ENCODE measurements at places on chromosomes 12 and 14.

DNA sequence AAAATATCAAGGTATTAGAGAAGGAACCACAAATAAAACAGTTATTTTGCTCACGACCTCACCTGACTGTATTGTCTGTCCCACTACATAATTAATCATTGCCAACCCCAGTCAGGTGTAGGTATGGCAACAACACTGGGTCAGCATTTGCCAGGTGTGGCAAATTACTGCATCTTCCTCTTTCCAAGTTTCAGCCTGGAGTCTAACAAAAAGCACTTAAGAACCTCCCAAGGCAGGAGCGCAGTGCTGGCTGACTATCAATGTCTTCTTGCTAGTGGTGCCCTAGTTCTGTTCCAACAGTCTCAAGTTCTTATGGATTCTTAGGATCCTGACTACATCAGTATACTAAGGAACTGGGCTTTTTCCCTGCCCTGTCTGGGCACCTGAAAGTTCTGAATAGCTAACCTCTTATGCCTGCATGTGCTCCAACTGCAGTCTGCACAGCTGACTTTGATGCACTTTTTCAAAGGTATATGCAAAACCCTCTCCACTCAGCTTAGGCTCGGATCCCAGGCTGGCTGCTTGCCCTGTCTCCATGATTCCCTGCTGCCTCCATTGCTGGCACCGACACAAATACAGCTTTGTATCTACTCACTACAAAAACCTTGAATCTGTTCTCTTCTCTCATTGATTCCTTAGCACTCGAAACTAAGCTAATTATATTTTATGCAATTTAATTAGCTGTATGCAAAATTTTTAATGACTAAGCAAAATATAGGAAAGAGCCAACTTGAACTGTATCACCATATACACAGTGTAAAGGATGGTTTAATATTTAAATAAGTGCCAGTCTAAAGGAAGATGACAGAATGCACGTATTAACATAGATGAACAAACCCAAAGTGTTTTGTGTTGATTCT, 113.3 kb downstream of the PRKD1 start:
- no peak for DNase-seq

DNA sequence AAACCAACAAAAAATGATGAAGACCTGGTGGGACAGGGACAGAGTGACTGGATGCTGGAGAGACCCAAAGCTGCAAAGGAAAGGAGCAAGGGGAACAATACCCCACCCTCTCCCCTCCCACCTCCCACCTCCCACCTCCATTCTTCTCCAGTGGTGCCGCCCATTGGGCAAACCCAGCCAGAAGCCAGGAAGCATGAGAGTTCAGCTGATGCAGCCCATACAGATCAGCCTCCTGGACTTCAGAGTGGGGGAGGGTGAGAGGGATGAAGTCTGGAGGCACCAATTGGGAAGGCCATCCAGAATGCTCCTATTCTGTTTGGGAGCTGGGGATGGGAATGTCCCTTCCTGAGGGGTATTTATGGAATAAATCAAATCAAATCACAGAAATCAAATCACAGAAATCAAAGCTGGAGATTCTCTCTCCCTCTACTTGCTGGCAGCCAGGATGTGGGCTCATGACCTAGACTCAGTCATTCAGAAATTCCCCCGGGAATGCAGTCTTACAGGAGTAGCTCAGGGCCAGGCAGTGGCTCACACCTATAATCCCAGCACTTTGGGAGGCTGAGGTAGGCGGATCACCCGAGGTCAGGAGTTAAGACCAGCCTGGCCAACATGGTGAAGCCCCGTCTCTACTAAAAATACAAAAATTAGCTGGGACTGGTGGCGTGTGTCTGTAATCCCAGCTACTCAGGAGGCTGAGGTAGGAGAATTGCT, 31.1 kb downstream of the IRF2BPL start:
- DNase-seq, result no peak

- no peak for DNase-seq
These were observed 168.0 kb downstream of the KICS2 start for GRCh38 chr12:64054079-64054520.

- no peak for DNase-seq
These were observed 26.0 kb downstream of the WBP11 start for GRCh38 chr12:14777271-14777670.

DNA sequence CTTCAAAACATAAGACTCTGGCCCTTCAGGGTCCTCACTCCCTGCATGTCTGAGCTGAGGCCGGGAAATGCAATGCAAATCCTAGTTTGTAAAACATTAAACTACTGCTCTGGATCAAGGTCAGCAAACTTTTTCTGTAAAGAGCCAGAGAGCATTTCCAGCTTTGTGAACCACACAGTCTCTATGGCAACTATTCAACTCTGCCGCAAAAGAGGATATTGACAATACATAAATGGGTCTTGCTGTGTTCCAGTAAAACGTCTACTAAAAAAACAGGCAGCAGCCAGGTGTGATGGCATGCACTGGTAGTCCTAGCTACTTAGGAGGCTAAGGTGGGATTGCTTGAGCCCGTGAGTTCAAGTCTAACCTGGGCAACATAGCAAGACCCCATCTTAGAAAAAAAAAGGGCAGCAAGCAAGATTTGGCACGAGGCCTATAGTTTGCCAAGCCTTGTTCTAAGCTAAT, 22.3 kb downstream of the DDX24 start:
- no peak for DNase-seq

DNA sequence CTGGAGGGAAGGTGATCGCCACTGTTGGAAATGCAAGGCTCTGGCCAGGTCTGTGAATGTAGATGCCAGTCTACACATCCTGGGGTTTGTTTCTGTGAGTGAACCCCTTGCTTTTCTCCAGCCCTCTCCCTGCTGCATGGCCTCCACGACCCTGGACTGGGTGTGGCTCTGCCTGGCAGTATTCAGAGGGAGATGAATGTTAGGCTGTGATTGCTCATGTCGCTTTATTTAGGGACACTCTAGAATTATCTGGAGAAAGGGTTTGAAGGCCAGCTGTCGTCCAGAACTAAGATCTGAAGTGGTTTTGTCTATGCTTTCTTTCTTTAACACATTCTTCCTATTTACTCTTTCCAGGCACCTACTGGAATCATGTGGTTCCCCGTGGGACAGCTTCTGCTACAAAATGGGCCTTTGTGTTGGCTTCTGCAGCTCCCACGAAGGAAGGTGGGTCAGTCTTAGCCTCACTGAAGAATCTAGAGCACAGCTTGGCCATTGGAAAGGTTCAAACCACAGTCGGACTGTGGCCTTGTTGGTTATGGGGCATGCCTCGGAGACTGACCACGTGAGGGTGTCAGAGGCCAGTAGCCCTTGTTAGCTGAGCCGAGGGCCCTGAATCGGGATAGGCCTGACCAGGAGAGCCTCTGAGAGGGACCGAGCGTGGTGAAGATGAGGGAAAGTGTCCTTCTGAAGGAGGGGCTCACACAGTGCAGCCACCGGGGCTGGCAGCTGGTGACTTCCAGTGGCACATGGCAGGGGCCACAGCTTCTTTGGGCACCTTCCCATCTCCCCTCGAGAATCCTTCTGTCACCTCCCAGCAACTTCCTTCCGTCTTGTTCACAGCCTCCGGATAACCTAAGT, 59.1 kb downstream of the ANKRD9 start:
- DNase-seq, result no peak

- no peak for DNase-seq
These were observed 1012.0 kb downstream of the FLRT2 start for GRCh38 chr14:86541972-86542371.

DNA sequence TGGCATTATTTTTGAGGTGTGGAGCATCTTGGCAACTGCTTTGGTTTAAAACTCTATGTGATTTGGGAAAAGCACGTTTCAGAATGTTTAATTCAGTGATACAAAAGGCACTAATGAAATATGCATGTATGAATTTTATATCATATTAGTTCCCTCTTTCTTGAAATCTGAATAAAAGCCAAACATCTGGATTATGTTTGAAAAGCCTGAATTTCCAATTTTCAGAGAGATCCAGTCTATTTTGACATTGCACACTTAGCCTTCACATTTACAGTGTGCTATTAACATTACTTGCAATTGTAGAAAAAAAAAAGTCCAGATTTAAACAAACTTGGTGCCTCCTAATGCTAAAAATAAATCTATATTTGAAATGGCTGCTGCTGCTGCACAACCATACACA, 219.1 kb upstream of the NPAS3 start:
- DNase-seq, result no peak

DNA sequence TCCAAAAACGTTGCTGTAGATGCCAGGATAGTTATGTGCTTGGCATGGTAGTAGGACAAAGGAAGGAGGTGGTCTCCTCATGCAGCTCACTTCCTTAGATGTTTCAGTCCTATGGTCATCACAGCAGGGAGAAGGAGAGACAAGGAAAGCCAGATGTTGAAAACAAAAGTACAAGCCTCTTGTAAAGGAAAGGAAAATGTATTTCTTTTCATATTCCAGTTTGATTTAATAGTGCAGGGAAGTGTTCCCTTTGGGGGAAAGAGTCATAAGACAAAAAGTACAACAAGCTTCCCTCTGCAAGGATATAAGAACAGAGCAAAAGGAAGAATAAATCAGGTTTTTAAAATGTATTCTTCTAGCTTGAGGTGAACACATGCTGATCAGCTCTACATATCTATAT, 8.6 kb upstream of the TMCC3 start:
- DNase-seq, result no peak

DNA sequence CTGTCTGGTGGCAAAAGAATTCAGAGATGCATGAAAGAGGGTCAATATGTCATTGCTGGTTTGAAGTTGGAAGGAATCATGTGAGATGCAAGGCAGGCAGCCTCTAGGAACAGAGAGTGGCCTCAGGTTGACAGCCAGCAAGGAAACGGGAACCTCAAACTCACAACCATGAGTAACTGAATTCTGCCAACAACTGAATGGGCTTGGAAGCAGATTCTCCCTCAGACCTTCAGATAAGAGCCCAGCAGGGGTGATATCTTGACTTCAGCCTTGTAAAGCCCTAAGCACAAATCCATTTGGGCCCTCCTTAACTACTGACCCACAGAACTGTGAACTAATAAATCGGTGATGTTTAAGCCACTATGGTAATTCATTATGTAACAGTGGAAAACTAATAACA, 35.8 kb downstream of the USP15 start:
- no peak for DNase-seq

DNA sequence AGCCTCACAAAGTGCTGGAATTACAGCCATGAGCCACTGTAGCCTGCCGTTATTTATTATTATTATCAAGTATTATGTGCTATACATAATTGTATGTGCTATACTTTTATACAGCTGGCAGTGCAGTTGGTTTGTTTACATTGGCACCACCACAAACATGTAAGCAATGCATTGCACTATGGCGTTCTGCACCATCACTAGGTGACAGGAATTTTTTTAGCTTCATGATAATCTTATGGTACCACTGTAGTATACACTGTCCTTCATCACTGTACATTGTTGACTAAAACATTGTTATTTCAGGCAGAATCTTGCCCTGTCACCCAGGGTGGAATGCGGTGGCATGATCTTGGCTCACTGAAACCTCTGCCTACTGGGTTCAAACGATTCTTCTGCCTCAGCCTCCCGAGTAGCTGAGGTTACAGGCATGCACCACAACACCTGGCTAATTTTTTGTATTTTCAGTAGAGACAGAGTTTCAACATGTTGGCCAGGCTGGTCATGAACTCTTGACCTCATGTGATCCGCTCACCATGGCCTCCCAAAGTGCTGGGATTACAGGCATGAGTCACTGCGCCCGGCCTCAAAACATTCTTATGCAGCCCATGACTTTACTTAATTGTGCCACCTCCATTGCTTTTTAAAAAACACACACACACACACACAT, 17.1 kb downstream of the MRPL42 start:
- DNase-seq, result no peak

GRCh38 chr12:52876372-52876771, 27.6 kb upstream of the KRT78 start:
- DNase-seq, result no peak

DNA sequence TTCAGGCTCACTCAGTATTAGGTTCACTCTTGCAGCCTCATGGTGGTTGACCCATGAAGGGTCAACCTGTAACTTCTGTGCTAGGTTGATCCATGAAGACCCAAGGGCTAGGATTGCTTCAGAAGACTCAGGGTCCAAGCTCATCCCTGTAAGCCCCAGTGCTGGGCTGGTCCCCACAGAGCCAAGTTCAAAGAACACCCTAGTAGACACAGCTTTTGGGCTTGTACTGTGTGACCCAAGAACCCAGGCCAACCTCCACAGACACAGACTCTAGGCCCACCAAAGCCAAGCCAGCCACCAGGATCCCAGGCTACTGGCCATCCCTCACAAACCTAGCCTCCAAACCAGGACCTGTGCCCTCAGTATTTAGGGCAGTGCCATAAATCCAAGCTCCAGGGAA, 1020.6 kb downstream of the SLC16A7 start:
- no peak for DNase-seq

DNA sequence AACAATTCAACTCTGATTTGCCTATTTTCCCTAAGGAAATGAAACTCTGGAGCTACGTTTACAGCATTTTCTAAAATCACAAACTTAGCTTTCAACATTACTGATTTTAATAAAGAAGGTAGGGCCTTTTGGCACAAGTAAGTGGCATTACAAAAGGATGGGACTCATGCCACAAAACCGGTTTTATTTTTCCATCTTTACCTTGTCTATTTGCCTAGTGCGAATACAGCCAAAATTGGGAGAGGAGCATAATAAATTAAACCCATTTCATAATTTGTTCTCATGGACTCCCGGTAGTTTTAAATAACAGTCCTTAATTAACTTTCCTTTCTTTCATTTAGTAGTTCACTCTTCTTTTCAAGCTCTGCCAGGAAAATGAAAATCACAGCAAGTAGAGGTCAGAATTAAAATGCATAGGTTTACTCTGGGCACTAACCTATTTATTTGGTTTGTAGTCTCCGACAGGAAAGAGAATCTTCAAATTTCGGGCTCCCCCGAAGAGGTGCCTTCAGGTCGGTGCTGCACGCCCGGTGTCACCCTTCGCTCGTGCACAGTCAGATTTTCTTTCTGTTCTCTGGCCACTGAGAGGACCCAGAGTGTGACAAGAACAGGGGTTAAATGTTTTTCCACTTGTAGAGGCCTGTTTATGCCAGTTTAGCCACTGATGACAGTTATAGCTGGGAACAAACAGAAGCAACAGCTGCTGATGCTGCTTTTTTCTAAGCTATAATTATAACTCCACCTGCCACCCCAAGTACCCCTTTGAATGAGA, at the start of gene BEST3:
TSS of gene BEST3 (minus strand) at position 535 of the 772 bp plus-strand sequence. CDS start 1,505 bp downstream, outside the sequence.
- DNase-seq, result no peak

- no peak for DNase-seq
These were observed 380.0 kb downstream of the ATP23 start for GRCh38 chr12:58321414-58321813.

DNA sequence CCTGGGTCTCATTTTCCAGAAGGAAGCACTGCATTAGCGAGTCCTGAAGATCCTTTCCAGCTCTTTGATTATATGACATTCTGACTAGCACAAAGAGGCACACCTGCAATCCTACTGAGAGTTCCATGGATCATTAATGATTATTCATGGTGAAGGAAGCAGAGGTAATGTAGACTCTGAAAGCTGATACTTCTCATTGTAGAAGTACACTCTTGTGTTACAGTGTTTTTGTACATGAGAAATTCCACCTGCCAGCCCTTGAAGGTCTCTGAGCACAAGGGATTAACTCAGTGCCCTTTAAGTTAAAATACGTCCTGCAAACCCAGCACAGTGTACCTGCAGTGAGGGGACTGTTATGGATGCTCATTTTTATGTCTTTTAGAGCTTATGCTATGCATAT, 558.8 kb upstream of the FBXO33 start:
- DNase-seq, result no peak

Measured in mesothelial cell of epicardium (in vitro differentiated cells).